ENCODE measurements at places on chromosomes 12 and 14.

DNA sequence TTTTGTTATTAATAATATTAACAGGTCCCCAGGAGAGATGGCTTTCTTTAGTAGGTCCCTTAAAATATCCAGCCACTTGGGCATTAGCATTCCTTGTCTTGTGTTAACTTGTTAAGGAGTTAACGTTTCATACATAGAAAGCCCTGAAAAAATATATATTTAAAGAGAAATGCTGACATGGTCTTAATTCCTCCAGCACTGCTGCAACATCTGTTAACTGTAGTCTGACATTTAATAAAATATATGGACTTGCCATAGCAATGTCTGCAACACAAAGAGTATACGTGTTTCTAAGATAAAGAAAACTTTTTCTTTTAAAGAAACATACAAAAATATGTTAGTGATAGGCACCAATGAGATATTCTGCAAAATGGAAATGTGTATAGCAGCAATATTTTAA, 10.0 kb downstream of the SLC38A4 start:
- no peak for DNase-seq

DNA sequence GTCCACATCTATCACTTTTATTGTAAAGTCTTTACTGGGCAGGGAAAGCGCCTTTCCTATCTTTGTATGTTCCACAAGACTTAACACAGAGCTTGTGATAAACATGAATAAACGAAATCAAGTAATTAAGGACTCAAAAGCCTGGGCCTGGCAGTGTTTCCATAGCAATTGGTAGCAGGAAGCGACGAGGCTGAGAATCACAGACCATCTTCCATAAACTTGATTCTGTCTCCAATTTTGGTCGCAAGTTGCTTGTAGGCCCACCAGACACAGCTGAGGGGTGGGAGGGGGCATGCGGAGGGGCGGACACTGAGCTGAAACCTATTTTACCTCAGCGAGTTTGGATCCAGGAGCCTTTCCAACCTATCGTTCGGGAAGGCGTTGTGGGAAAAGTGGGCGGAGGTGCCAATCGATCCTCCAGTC, 302 bp downstream of the CCDC38 start:
- no peak for DNase-seq

DNA sequence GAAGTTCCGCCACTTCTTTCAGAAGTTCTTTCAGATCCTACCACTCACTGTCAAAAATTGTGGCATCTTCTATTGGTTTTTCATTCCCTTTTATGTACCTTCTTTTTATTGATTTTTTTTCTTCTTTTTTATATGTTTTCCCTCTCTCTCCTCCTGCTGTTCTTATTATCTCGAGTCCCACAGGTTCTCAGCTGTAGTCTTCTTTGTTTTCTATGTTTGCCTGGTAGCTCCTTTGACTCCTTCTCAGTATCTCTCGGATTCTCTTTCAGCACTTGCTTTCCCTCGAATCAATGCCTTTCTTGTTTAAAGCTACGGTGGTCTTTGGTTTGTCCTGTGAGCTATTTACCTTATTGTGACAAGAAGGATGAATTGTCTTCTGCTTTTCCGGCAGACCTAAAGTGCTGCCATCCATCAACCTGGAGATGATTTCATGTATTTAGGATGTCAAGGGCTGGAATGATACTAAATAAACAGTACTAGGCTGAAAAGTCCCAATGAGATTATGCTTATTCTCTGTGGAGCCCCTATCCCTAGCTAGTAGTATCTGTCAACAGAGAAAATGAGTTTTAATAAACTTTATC, 541.7 kb downstream of the NOVA1 start:
- DNase-seq: no peak

DNA sequence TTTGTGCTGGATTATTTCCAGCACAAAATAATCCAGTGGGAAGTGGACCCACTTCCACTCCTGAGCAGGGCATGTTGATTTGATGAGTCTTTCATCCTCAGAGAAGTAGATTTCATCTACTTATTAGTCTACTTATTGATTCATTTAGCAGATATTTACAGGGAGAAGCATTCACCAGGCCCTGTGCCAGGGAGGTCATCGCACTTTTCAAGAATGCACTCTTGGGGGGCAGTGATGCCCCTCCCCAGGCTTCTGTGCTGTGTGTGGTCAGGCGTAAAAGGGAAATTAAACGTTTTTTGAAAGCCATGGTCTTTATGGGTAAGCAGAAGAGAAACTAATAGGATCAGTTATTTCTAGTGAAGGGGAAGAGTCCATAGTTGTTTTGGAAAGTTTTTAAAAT, 610.7 kb upstream of the TMEM132C start:
- no peak for DNase-seq

GRCh38 chr12:82942991-82943401, 256.3 kb downstream of the TMTC2 start:
- no peak for DNase-seq

GRCh38 chr12:3083241-3083920, 6.2 kb downstream of the TSPAN9 start:
- no peak for DNase-seq

- DNase-seq: no peak
Observed at GRCh38 chr14:105848570-105848969, 322.2 kb downstream of the TMEM121 start.

- no peak for DNase-seq
Observed at GRCh38 chr12:97638739-97639138, 176.1 kb downstream of the RMST start.

DNA sequence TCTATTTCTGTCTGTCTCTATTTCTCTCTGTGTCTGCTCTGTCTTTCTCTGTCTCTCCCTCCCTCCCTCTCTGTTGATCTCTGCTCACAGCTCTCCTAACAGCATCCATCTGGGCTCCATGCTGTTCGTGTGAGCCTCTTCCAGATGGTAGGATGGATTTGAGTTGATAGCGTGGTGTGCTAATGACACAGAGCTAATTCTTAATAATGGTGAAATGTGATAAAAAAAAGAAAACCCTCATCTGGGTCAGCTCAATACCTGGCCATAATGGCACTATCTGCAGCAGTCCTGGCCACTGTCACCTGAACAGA, 96.4 kb downstream of the AACS start:
- DNase-seq: no peak

GRCh38 chr12:26791301-26791791, 41.6 kb downstream of the ITPR2 start:
- no peak for DNase-seq

DNA sequence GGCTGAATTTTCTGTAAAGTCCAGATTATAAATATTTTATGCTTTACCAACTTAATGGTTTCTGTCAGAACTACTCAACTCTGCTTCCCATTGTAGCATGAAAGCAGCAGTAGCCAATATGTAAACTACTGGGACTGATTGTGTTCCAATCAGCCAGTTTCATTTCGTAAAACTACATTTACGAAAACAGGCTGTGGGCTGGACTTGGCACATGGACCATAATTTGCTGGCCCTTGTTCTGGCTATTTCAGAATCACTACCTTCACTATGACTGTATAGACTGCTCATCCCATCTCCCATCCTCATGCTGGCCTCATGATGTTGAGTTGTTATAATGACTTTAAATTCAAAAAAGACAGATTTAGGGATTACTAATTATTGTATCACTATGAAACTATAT, 38.7 kb downstream of the FAR2 start:
- DNase-seq: no peak

GRCh38 chr14:68929623-68930307, 49.3 kb downstream of the ACTN1 start:
- DNase-seq: no peak

Data from activated CD4-positive, alpha-beta T cell treated with anti-CD3 and anti-CD28 coated beads for 48 hours (primary cell).